ENCODE measurements at places on chromosomes 2 and 18.

DNA sequence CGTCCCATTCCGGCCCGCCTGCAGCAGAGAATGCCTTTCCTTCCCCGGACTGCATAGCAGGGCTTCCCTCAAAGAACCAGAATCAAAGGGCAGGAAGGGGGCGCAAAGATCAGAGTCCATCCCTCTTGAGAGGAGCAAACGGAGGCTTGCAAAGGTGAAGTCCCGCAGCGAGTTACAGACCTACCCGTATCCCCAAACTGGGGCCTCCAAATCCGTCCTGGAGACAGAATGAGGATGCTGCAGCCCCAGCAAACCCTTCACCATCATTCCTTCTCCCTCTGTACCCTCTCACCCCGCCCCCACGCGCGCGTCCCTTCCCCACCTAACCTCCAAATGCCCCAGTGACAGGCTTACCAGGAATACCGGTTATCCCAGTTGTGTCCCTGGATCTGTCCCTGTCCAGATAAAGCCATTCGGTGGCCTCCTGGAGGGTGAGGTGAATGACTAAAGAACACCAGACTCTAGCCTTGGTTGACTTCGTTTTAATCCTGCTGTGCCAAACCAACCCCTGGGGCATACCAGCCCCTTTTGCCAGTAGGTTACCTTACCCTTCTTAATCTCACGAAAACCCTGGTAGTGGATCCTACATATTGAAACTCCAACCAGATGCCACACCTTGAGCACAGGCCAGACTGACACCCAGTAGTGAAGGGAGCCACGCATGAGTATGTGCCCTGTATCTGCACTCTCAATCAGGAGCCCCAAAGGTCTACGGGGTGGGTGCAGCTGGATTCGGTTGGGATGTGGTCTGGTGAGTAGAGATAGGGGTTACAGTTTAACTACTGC, 961 bp upstream of the SLC40A1 start:
- no peak for DNase-seq

- DNase-seq: no peak
These were observed 39.5 kb downstream of the SFT2D3 start for GRCh38 chr2:127740665-127741288.

DNA sequence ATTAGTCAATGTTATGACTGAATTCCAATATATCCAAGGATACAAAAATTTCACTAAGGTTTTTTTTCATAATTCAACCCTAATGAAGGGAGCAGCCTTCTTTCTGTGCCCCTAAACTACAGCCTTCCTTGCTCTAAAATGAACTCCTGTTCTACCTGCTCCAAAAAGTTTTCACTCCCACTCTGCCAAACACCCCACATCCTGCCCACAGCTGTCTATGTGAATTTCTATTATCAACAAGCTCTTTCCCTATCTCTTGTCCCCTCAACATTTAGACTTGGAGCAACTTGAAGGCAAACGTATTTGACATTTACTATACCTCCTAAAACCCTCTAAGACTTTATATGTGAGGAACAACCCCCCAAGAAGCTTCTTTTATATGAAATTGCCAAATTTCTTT, 2.5 kb downstream of the STAT4 start:
- no peak for DNase-seq

GRCh38 chr2:174972924-174973323, 32.3 kb downstream of the CHN1 start:
- no peak for DNase-seq

DNA sequence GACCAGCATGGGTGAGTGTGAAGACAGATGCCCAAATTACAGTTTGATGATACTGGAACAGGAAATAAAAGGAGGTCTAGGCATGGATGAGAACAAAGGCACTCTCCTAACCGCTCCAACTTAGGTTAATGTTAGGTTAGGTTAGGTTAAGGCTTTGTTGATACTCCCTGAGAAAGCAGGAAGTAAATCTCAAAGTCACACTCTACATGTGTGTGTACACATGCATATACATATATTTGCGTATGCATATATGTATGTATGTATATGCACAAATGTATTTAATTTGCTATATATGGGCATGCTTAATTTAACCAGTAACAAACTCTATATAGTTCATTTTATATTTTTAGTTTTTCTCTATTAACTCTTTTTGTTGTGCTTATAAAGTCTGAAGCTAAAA, 139.3 kb downstream of the UPP2 start:
- no peak for DNase-seq

DNA sequence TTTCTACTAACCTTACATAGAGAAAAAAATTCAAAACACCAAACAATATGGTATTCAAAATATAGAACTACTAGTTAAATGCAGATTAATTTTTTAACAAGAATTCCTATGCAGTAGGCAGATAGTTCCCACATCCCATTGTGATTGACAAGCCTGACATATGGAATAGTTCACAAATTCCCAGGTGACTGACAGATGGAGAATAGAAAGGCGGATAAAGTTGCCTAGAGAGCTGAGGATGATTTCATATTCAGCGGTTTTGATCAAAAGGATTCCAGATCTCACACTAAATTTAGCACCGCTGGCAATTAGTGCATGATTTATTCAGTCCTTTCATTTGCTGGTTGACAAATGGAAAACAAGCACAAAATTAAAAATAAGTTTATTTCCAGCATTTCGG, 733.7 kb upstream of the POU3F3 start:
- no peak for DNase-seq

GRCh38 chr2:67346718-67347407, 50.3 kb upstream of the ETAA1 start:
- no peak for DNase-seq

- DNase-seq: no peak
These were observed 2.6 kb upstream of the TNFAIP6 start for GRCh38 chr2:151354807-151355206.

- no peak for DNase-seq
These were observed 10.3 kb downstream of the ITGA6 start for GRCh38 chr2:172437419-172438341.

All from stimulated activated CD8-positive, alpha-beta memory T cell treated with anti-CD3 and anti-CD28 coated beads, Interleukin-7, amount 100 ng/mL, for 24 hours (primary cell).